ENCODE measurements at places on chromosomes 6 and 20. TPM values are rescaled to one million over a fixed set of nuclear protein-coding genes. Genes with fewer than 3 reads are reported as not detected.

Gene ADGRF4
- 2.3 TPM for total RNA-seq

Gene SPATA2
- 11.3 TPM for total RNA-seq

Gene UST
- 9.7 TPM for total RNA-seq

Gene DDO
- not detected for total RNA-seq

Gene PPP1R16B
- total RNA-seq: 0.31 TPM

Gene HLA-DQB1
- total RNA-seq: 12.8 TPM

Gene KIF25
- not detected for total RNA-seq

Gene OCSTAMP
- not detected for total RNA-seq

Gene SLC22A2
- total RNA-seq: not detected

Gene VSTM2L
- 11.6 TPM for total RNA-seq

Gene MUCL3
- total RNA-seq: 0.31 TPM

Measured in type B pancreatic cell (in vitro differentiated cells).